Stimulated activated CD4-positive, alpha-beta T cell treated with anti-CD3 and anti-CD28 coated beads, TNF-alpha, amount 100 ng/mL, for 48 hours (primary cell): ENCODE measurements at places on chromosomes 11 and 22.

DNA sequence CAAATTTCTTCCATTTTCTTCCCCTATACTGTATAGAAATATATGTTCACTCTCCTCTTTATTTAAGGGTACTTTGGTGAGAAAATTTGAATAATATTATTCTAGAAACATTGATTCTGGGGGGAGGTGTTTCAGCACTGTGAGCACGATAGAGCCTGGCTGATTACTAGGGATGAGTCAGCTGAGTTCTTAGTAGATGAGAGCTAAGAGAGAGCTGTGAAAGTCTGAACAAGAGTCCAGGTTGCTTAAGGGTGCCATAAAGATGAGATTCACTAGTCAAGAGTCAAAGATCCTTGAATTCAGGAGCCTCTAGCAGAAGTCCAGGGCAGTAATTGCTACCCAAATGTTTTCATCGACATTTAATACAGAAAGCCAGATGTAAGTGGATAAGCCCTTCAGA is 756.6 kb upstream of the API5 start:
- DNase-seq, result no peak

DNA sequence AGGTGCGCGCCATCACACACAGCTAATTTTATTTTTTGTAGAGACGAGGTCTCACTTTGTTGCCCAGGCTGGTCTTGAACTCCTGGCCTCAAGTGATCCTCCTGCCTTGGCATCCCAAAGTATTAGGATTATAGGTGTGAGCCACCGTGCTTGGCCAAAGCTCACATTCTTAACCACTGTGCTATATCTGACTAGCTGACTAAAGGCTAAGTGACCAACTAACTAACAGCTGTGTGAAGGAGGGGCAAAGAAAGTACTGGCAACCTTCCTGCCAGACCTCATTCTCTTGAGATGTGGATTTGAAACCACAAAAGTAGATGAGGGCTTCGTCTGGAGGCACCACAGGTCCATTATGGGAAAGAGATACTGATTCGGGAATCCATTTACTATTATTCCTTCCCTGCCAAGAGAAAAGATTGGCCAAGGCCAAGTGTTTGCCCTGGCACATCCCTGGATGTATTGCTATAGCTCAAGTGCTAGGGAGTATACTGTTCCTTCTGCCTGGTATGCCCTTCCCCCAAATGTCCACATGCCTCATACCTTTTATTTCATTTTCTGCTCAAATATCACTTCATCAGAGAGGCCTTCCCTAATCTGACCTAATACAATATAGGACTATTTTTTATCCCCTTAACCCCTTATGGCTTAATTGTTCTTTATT is 52.7 kb upstream of the RRM1 start:
- no peak for DNase-seq

GRCh38 chr11:81380395-81380794 is 1353.3 kb downstream of the FAM181B start:
- no peak for DNase-seq

GRCh38 chr11:47857892-47858543 is 9.9 kb upstream of the NUP160 start:
- DNase-seq, result no peak

DNA sequence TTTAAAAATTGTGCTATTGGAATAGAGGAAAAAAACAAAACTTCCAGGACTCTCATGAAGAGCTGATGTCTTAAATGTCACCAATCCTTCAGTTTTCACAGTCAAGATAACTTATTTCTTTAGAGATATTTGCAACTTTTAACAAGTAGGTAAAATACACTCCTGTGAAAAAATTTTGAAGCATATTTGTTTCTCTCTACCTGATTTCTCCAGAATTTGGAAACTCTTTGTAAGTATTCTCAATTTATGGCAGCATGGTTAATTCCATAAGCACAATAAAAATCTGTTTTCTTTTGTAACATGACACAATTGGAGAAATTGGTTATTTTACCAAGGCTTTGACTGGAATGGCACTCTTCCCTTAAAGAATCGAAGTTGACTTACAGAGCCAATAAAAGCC is 4.1 kb downstream of the CASP4 start:
- no peak for DNase-seq

- DNase-seq, result no peak
Observed at GRCh38 chr11:45661439-45662055, 3.9 kb downstream of the CHST1 start.

DNA sequence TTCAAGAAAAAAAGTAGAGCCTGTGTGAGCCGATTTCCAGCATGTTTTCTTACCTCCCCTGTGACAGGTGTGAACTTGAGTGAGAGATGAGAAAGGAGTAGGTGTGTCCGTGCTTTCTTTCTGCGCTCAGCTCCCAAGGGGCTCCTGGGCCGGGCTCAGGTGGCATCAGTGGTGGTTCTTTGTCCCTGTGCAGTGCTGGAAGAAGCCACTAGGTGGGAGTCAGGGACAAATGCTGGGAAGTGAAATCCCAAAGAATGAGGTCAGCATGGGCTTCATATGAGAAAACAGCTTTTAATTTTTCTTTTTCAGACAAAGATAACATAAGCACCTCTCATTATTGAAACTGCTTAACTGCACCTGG is 57.8 kb downstream of the PPFIBP2 start:
- no peak for DNase-seq

DNA sequence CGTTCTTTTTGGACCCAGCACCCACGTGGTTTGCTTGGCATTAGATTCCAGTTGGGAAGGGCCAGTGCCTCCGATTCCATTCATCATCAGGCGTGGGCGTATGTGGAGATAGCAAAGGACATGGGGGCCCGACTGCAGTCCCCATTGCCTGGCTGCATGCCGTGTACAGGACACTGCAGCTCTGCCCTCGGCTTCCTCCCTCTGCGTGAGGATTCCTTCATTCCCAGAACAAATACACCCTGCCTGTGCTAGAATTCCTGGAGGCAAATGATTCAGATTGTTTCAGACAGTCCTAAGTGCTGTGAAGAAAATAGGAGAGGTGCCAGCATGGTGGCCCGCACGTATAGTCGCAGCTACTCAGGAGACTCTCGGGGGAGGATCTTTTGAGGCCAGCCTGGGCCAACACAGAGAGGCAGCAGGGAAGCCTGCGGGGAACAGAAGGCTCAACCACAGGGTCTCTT is 15.4 kb downstream of the DERL3 start:
- no peak for DNase-seq

- no peak for DNase-seq
Observed at GRCh38 chr22:27088026-27088425, 430.6 kb downstream of the MIAT start.

- no peak for DNase-seq
Observed at GRCh38 chr11:11265320-11265719, 87.7 kb downstream of the CSNK2A3 start.

DNA sequence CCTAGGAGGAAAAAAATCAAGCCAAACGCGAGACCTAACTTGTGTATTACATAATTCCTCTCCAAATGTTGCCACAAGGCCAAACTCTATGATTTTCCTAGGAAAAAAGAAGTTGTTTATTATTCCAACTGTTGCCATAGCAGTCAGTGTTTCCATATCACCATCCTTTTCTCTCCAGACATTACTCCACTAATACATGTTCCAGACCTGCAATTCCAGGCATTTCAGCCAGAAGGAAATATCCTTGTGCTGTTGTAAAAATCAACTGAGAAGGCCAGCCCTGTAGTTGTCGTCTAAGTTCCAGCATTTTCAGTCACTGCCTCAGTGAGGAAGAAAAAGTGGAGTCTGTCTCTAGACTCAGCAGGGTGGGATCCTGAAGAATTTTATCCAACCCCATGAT is 33.1 kb upstream of the PAMR1 start:
- DNase-seq, result no peak

DNA sequence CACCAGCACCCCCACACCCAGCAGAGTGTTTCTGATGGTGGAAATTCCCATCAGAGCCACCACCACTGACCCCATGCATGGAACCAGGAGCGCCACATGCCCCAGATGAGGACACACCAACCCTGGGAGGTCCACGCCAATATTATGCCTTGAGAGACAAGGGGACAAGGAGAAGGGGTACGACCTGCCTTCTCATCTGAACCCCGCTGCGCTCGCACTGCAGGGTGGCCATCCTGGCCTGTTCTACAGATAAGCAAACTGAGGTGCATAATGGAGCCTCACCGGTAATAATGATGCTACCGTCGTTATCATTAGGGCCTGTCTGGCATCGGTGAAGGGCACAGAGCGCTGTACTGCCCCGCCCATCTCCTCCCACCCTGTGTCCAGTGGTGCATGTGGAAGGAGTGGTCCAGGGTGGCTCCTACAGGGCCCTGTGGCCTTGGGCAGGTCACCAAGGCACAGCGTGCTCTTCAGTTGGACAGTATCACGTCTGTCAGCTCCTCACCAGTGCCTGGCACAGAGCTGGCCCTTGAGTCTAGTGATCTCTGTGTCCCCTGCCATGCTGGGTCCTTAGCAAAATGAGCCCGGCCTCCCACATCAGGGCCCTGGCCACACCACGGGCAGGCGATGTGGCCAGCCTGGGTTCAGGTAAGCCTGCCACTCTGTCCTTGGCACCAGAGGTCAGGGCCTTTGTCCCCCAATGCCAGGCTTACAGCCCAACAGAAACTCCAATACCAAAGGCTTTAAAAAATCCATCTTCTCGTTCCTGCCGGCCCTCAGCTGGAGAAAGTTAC is 92.2 kb downstream of the PHF21B start:
- DNase-seq, result no peak

DNA sequence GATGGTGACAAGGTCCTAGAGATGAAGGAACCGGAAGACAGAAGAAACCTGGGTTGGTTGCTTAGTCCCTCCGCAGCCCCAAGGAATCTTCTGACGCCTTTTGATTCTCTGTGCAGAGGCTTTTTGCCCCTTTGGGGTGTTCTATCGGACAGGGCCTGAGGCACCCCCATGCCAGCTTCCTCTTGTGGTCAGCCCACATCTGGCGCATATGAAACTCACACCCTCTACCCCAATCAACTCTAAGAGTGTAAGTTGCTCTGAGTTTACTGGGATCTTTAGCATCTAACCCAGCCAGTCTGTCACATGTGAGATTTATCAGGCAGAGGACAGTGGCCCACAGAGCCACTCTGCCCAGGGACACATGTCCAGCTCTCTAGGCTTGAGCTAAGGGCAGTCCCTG is 17.4 kb downstream of the RASD2 start:
- no peak for DNase-seq

- DNase-seq, result no peak
Observed at GRCh38 chr22:43789452-43789851, 22.7 kb downstream of the EFCAB6 start.

DNA sequence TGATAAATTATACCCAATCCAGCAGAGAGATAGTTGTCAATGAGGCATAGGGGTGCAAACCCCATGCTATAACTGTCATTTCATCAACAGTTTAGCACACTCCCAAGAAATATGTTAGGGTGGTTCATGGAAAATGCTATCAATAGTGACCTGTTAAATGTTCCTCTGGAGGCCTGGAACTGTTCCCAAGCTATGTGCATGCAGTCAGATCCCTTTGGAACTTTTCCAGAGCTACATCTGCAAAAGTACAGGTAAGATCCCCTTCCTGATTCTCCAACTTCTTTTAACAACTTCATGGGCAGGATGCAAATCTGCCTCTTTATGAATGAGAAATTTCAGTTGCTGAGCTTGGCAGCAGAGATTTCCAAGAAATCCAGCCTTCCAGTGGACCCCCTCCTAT is 27.2 kb downstream of the ABTB2 start:
- no peak for DNase-seq

DNA sequence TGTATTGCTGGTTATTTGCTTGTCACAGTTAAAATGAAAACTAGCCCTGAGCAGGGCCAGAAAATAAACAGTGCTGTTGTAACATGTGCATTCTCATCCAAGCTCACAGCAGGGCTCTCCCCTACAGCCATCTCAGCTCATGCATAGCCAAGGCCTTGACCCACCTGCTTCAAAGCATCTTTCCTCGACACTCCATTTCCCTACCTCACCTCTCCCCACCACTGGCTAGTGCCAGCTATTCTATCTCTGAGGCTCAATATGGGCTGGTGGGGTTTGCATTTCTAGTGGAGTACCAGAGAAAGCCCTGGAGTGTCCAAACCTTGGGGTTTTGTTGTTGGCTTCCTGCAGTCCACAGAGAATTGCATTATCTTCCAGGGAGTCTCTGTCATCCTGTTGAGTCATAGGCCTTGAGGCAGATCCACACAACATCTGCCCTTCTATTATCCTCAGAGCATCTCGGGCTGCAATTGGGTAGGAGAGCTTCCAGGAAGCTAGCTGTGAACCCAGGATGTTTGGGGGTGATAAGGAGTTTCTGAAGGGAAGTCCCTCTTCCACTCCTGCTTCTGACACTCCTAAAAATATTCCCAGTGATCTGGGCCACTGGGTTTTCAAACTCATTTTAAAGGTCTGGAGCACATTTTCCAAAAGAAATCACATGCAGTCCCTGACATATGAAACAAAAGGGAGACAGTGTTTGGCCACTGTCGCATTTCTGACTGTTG is 36.1 kb upstream of the AMOTL1 start:
- no peak for DNase-seq

- no peak for DNase-seq
Observed at GRCh38 chr11:40186437-40187263, 1272.8 kb downstream of the LRRC4C start.
